ENCODE measurements at places on chromosomes 16 and 17.

DNA sequence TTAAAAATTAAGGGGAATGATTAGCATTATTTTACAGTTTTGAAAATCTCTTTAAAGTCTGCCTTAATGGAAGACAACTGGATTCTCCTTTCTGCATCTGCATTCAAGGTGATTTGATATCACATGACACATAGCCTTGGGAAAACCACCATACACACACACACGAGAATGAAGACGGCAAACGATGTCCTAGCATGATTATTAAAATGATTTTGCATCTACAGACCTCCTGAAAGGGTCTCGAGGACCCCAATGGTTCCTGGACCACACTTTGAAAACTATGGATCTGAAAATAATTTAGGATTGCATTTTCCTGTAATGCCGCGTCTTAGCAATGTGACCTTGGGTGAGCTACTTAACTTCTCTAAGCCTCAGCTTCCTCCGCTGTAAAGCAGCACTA, 11.8 kb upstream of the CHST4 start:
- no peak for DNase-seq

- DNase-seq = peak; percentile 70
Observed at GRCh38 chr17:57130708-57131461, 45.8 kb downstream of the AKAP1 start.

GRCh38 chr16:85055493-85056210, 28.1 kb downstream of the KIAA0513 start:
- peak; percentile 79 for DNase-seq

- DNase-seq = no peak
Observed at GRCh38 chr17:75895370-75896155, 1.2 kb downstream of the TRIM65 start.

DNA sequence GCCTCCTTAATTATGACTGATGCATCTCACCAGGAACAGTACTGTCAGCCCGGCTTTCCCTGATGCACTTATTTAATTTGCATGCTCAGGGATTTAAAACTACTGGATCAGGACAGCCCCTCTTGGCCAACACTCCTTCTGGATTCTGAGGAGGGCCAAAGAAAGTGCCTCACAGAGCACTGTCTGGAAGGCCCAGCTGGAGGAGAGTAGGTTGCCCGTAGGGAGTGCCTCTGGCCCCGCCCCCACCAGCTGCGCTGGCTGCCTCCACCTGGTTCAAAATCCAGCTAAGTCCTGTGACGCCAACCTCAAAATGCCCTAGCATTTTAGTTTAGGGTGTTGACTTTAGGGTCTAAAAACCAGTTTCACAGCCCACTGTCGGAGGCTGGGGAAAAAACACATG, 49.4 kb upstream of the SREBF1 start:
- no peak for DNase-seq

DNA sequence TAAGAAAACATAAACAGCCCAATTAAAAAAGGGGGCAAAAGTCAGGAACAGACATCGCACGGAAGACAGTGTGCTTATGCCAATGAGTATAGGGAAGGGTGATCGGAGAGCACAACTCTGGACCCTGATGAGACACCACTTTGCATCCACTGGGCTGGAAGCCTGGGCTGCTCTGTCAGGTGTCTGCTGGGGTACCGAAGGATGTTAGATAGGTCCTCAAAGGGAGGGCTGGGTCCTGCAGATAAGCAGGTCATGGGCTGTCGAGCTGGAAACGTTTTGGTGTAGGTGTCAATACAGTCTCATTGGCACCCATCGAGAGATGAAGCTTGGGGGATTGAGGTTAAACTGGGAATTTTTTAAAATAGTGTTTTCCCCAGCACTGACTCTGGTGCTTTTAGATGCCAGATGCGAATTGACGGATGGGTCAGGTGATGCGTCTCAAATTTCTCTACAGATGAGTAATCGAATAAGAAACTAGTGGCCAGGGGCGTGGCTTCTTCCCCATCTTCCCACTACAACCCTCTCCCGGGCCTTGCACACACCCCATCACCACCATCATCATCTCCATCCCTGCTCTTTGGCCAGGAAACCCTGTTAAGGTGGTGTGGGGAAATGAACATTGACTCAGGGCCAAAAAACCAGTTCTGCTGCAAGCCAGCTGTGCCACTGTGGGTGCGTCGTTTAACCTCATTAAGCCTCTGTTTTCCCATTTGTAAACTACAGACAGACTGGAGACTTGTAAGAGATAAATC, 47.8 kb upstream of the IRF8 start:
- DNase-seq = no peak

All from Jurkat, Clone E6-1 (cell line).